GM12892 (cell line): ENCODE measurements at places on chromosomes 2 and 18.

DNA sequence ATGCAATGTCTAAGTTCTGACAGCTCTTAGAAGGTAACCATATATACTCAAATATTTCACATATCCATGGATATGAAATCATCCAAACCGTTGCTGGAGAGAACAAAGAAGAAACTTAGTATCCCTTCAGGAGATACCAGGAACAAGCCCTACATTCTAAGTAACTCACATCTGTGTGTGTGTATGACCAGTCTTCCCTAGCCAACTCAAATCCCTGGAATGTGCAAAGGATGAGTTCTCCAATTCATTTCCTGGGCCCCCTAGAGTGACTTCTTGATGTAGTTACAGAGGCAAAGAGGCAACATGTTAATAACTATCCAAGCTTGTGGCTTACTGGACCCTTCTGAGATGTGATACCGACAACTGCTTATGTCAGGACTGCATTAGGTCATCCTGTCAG is 20.1 kb downstream of the TPGS2 start:
- no peak for DNase-seq

DNA sequence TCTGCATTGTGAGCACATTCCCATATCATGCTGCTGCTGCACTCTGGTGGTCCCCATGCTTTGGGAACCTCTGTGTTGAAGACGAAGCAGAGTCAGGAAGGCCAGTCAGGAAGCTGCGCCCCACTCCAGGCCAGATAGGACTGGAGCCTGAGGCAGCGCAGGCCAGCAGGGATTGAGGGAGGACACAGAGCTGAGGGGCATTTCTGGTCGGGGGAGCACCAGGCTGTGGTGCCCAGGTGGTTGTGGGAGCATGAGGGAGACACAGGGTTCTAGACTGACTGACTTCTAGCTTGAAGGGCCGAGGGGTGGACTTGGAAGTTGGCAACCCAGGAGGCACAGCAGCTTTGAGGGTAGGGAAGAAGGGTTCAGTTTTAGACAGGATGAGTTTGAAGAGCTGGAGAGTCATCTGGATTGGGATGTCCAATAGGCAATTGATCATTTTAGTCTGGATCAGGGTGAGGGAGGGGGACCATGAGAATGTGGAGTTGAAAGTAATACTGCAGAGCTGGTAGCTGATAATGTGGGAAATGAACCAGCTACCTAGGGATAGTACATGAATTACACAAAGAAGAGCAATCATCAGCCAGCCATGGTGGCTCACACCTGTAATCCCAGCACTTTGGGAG is 1.4 kb upstream of the ACTG2 start:
- DNase-seq, result no peak

DNA sequence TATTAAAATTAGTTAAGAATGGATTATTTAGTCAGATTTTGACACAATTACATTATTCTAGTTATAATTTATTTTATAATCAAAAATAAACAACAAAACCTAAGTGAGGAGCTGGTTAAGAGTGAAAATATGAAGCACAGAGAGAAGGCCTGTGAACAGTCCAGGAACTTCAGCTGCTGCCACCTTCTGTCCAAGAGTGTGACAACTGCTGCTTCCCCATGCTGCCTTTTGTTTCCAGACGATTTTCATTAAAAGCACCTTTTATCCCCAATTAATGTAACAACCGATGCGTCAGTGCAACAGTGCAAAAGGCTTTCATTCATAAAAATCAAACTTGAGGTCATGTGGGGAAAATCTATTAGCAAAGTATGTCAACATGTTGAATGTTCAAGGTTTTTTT is 363.6 kb downstream of the CTNNA2 start:
- no peak for DNase-seq

GRCh38 chr2:188251034-188251433 is 40.6 kb upstream of the GULP1 start:
- DNase-seq, result no peak

DNA sequence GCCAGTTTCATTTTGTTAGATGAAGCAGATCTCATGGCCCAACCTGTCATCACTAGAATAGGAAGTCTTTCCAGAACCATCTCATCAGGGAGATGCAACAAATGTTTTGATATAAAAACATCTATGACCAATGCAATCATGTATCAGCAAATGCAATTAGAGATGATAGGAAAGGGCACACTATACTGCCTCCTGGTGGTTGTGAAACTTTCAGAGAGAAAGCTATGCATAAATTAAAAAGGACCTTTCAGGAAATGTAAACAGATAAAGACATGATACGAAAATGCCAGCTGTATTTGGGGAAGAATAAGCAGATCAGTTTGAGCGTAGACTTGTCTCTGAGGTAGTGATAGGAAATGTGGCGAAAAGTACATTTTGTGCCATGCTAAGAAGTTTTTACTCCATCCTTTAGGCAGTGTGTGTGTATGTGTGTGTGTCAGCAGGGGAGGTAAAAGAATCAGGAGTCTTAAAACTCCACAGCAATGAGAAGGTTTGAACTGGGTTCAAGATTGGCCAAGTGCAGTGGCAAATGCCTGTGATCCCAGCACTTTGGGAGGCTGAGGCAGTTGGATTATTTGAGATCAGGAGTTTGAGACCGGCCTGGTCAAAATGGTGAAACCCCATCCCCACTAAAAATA is 479.3 kb downstream of the CPS1 start:
- DNase-seq, result no peak

- DNase-seq, result peak; percentile 4
Observed at GRCh38 chr2:179861416-179862067, at the start of gene ZNF385B. TSS of gene ZNF385B (minus strand) at chr2:179861612.

GRCh38 chr2:240960309-240960970 is 38.0 kb upstream of the SNED1 start:
- no peak for DNase-seq
